Stimulated activated memory B cell treated with anti-CD40 and anti-IgM and Interleukin-4, amounts not matched to agents 10 μg/mL and 1 μg/mL and 100 μg/mL, for 72 hours (primary cell): ENCODE measurements at places on chromosomes 2 and 18.

GRCh38 chr18:41871229-41872000 is 83.6 kb upstream of the PIK3C3 start:
- no peak for ATAC-seq

DNA sequence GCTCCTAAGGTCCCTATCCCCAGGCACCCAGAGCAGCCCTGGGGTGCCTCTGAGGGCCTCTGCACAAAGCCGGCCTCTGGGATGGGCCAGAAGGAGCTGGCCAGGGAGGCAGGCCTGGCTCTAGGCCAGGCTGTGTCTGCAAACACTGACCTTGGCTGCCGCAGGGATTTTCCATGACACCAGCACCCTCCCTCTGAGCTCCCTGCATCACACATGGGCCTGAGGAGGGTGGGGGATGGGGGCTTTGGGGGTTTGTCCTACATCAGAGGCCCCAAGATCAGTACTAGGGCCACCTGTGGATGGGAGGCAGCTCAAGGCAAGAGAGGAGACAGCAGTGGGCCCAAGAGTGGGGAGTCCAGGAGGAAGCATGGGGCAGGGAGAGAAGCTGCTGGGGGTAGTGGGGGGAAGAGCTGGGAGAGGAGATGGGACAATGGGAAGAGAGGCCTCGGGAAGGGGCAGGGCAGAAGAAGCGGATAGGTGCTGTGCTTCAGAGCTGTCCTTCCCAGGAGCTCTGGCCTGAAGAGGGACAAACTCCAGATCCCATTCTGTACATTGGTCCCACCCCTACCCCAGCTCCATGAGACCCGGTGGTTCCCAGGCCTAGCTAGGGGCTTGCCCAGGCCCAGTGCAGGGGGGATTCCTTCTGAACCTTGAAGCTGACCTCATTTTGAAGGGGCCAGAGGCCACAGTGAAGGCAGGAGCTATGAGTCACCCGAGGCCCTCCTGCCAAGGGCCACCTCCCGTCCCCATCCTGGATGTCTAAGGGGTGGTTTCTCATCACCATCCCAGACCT is 28.0 kb downstream of the KCNK3 start:
- ATAC-seq = no peak

GRCh38 chr18:78362198-78362597 is 617.4 kb upstream of the SALL3 start:
- ATAC-seq = no peak

DNA sequence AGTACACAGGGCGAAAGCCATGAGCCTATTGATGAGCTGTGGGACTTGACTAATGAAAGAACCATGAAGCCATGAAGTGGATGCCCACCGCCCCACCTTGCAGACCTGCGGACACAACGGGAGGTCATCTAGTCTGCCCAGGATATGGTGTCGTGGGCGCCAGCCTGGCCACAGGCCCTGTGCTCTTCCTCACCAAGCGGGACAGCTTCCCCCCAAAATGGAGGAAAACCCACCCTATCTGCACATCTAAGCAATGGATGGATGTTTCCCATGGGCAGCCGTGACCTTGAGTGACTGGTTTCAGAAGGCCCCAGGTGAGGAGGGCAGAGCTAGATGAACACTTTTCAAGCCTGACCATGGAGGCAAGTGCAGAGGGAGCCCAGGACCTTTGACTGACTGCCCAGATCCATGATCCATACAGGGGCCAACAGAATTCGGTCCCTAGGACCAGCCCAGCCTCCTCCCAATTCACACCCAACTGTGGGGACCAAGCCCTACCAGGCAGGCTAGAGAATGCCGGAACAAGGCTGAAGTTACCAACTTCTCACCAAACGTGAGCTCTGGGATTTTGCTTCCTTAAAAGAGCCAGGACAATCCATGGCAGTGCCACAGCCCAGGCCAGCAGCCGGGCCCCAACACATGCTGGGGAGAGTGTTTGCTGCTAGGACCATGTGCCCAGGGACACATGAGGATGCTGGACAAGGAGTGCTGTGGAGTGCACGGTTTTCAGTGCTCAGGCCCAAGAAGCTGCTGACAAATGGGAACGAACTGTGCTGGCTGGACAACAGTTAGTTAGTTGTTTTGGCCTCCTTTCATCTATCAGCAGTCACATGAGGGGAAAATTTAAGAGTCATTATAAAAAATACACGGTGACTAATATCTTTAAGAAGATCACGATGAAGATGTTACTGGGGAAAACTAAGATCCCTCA is 249.4 kb downstream of the HDAC4 start:
- no peak for ATAC-seq

DNA sequence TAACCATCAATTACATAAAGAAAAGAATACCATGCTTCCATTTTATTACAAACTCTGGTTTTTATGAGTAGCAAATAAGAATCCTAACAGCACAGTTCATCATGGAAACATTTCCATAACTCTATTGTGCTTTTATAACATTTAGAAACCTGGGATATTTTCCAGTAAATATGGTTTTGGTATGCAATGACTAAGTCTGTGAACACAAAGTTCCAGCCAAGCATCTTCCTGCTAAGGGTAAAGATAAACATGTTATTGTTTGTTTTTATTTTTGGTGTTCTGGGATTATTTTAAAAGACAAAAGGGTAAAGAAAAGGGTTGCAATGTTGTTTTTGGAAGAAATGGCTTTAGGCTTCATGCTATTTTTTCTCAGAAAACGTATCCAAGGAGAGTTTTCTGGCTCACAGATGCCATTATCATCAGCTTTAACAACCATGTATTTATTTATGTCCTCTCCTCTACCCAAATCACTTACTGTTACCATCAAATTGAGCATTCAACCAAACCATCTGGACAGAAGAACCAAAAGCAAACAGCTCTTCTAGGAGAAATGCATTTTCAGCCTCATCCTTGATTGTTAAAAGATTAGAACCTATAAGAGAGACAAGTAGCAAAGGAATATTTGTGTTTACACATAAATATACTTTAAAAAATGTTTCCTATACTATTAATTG is 116.0 kb downstream of the PLA2R1 start:
- ATAC-seq = no peak

- ATAC-seq = no peak
Observed at GRCh38 chr2:171813126-171813525, 80.9 kb downstream of the SLC25A12 start.

DNA sequence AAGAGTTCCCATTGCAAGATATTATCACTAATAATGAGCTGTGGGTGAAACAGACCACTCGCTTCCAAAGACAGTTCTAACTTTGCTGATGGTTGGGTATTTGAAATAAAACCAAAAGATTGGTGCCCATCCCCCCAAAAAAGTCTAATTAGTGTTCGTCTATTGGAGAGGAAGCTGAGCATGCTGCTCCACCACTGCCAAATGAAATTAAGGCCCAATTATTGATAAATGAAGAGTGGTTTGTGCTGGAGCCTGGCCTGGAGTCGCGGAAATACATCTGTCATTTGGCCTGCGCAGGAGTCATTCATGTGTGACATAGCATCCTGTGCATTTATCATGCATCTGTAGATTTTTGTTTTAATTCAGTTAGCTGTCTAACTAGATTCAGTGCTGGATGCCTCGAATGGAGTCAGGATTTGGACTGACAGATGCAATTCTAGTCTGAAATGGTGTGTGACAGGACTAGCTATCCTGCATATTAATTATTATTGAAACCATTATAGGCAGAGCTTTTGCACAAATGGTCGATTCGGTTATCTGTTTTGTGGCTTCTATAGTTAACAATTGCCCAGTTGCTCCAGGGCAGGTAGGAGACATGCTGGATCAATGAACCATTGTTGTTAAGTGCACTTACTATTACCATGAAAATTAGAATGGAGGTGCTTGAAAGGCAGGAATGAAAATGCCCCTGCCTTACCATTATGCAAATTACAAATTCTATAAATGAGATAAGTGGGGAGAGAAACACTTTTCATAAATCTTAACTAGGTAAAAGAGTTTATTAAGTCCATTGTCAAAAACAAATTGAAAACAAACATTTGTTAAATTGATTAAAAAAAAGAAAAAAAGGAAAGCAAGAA is 450.4 kb upstream of the TCF4 start:
- no peak for ATAC-seq

DNA sequence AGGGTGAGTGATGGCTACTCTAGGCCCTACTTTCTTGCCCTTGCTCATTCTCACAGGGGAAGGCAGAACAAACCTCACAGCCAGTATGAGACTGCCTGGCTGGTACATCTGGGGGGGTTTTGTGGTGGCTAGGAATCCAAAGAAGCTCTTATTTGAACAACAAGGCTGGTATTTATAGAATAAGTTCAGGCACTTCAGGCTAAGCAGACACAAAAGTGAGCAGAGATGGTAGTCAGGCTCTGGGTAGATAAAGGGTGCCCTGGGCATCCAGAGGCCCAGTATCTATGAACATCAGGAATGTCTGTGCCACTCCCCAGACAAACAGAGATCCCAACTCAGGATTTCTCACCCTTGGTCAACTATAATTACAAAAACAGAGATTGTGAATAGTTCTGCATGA is 57.2 kb upstream of the RTN4 start:
- no peak for ATAC-seq

DNA sequence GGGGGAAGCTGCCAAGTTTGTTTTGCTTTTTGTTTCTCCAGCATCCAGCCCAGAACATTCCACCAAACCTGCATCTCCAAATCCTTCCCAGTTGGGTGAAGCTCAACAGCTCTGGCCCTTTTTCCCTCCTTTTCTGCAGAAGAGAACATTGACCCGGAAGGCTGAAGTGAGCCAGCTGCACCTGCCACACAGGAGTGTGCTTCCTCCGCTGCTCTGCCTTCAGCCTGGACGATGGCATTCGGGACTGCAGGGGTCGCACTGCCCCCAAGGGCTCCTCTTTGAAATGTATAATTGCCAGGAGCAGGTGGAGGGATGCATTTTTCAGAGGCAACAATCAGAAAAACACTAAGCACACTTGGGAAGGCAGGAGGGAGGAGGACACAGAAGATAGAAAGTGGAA is 41.8 kb downstream of the ST8SIA5 start:
- ATAC-seq = peak; percentile 21

DNA sequence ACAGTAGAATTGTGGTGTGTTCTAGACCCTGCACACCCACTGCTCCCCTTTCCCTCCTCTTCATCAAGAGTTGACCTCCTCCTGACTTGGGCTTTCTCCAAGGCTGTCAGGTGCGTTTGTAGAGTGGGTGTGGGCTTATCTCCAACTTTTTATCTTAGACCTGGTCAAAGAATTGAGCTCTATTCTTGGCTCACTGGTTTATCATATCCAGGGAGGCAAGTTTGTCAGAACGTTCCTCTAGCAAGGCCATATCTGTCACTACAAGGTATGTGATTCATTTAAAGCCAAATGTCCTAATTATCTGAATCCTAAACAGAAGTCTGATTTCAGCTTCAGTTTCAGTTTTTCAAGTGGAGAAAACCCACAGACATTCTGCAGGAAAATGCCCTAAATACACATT is 117.1 kb upstream of the MGAT5 start:
- no peak for ATAC-seq

DNA sequence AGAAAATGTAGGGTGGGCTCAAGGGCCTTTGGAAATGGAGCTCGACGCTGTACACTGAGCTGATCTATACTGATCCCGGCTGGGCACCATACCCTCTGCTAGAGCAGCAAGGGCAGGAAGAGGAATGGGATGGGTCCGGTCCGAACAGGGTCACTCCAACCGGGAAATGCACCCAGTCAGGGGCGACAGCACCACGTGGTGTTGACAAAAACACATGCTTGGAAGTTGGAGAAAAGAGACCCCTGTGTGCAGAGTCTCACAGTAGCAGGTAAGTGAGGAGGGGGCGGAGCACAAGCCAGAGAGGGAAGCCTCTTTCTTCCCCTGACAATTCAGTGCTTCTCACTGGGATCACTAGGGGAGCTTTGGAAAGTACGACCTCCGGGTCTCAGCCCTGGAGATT is 84.1 kb upstream of the ASB18 start:
- ATAC-seq = no peak

GRCh38 chr2:66704786-66705185 is 269.9 kb downstream of the MEIS1 start:
- ATAC-seq = no peak
